DMS 273 treated with DMSO at 0.1 percent for 48 hours (cell line): ENCODE measurements at places on chromosomes 2 and 18.

DNA sequence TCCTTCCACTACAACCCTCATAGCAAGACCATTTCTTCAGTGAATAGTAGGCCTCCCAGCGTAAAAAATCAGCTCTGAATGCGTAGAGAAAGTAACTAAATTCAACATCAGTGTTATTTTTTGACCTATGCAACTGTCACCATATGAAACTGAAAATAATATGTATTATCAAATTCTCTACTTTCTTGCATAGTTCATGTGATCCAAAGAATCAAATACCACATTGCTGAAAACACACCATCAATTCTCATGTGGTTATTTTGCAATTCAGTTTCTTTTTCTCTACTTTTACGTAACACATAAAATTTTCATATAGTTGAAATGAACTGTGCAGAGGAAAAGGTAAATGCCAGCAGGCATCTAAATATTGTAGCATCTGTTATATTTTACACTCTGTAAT, 208.5 kb upstream of the SPOPL start:
- DNase-seq = no peak

DNA sequence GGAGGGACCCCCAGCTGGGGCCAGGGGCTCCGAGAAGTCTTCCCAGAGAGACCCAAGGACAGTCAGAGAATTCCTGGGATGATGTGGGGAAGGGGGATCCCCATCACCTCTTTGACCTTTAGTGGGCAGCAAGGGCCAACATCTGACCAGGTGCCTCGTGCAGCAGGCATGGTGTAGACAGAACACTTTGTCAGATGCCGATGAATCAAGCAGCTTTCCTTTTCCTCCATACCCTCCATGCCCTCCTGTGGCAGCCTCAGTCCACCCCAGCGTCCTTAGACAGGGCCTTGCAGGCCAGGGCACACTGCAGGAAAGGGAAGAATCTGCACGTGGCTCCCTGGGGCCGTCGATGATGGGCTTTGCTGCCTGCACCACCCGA, 26.3 kb downstream of the GPR55 start:
- DNase-seq = no peak

GRCh38 chr18:78622251-78622906, 357.2 kb upstream of the SALL3 start:
- no peak for DNase-seq

DNA sequence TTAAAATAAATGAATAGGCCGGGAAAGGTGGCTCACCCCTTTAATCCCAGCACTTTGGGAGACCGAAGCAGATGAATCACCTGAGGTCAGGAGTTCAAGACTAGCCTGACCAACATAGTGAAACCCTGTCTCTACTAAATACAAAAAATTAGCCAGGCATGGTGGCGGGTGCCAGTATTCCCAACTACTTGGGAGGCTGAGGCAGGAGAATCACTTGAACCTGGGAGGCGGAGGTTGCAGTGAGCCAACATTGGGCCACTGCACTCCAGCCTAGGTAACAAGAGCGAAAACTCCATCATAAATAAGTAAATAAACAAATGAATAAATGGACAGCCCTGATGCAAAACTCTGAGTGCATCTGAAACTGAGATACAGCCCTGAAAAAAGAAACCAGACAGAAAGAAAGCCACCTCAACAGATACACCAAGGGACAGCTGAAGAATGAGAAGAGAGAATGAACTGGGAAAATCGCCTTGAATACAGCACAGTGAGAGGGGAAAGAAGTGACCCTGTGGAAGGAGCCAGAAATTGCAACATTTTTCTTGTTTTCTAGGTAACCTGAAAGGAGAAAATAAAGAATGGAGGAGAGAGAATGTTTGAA, 64.4 kb downstream of the TRABD2A start:
- DNase-seq = no peak

DNA sequence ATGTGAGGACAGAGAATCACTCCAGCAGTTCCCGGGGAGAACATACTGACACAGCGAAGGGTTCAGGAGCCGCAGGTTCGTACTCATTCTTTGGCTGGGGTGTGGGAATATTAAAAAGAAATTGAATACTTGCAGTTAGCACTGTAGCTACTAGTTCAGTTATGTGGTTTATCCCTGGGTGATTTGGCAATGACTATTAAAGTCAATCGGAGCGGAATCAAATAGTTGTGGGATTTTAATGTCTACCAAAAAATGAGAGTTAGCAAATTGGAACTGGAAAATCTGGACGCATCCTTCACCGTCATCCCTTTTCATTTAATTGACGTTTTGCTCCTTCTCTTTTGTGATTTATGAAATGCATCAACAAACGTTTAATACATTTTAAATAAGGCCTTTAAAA, 50.8 kb downstream of the GBX2 start:
- no peak for DNase-seq

DNA sequence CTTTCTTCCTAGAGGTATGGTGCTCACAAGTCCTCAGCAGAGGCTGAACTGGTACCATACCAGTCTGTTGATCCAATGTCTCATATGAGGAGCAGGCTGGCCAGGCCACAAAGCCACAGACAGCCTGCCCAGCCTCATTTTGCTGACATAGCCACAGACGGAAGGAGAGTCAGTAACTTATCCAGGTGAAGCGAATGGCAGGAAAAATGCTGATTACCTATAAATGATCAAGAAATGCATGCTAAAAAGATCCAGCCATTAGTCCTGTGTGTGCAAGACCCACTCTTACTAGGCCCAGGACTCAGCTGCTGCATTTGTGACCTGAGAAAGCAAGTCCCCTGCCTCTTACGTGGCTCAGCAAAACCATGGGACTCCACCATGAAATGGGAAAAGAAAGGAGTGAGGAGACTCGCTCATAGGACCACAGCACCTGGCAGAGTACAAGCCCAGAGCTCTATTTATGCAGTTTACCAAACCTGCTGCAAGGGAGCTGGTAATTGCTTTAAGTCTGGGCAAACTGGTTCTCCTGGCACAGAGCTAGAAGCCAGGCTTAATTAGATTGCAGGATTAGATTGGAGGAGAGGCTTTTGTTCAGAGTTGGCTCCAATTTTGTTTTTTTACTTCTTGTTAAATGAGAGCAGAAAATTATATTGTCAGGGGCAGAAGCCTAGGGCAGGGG, 19.0 kb downstream of the RHOB start:
- DNase-seq = peak; percentile 25

DNA sequence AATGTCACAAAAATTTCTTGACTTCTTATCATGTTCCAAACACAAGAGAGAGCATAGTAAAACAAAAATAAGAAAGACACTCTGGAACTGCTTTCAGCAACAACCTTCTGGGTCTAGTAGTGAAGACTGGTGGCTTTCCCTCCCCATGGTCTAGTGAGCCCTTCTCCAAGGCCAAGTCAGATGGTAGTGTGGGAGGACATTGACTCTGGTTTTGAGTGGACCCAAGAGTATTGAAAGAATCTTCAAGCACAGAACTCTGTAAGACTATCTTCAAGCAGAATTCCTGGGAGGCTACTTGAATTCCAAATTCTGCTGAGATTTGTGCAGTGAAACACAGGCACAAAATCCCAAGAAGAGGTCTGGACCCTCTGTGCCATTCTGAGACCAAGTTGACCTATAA, 21.1 kb downstream of the ANTXR1 start:
- no peak for DNase-seq

GRCh38 chr2:142863485-142863961, 13.9 kb upstream of the KYNU start:
- DNase-seq = no peak

DNA sequence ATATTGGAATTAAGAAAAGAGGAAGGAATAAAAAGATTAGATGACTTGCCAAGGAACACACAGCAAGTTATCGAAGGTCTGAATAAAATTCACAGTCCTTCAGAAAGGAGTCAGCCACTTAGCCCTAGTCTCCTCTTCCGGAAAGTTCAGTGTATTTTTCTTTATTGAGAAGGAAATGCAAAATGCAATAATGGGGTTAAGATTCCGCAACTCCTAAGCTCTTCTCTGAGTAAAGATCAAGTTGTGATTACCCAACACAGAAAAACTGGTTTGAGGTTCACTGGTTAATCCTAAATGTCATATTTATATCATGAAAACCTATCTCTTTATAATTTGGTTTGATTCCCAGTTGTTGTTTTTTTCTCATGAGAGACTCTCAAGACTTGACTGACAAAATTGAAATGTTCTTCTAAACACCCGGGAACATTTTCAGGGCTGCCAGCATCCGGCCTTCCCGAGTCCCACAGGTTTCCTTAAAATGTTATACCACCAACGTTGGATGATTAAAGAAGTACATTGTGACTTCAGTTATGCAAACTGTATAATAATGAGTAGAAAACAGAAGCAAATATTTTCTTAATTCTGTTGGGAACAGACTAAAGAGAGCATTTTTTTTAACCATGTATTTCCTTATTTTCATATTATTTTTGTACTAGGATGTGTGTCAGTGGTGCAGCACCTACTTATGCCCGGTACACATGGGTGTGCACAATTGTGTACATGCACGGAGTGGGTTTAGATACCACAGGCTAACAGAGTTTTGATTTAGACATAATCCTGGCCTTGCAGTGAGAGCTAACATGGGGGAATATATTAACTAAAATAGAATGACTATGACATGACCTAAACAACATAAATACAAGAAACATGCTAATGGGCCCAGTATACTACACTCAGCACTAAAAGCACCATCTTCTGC, 100.2 kb downstream of the STK39 start:
- no peak for DNase-seq

DNA sequence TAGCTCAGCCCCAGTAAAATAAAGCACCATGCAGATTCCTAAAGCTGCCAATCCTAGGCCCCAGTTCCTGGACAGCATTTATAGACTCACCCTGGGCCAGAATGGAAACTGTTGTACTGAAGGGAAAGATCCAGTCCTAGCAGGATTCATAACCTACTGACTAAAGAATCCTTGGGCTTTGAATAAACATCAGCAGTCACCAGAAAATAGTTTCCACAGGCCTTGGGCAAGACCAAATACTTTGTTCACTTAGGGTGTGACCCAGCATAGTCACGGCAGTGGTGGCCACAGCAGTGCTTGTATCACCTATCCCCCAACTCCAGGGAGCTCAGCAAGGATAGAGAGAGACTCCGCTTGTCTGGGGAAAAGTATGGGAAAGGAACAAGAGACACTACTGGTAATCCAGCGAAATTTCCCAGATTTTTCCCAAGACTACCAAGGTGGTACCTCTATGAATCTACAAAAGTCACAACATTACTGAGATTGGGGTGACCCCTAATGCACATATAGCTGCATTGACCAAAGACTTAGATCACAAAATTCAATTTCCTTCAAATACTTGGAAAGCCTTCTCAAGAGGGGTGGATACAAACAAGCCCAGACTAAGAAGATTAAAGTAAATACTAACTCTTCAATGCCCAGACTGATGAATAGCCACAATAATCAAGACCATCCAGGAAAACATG, 748.1 kb upstream of the LRATD1 start:
- DNase-seq = no peak

- DNase-seq = no peak
Measured at GRCh38 chr2:71926876-71927756, 220.5 kb downstream of the CYP26B1 start.

GRCh38 chr2:207288628-207289027, 122.9 kb upstream of the KLF7 start:
- no peak for DNase-seq

- no peak for DNase-seq
Measured at GRCh38 chr2:28624793-28625701, 126.6 kb upstream of the PPP1CB start.

- DNase-seq = no peak
Measured at GRCh38 chr2:145186303-145186702, 666.4 kb upstream of the ZEB2 start.

GRCh38 chr2:1860931-1861330, 116.6 kb upstream of the PXDN start:
- no peak for DNase-seq

- DNase-seq = no peak
Measured at GRCh38 chr18:42530276-42530675, 575.2 kb downstream of the PIK3C3 start.

GRCh38 chr2:135043345-135043744, 3.9 kb downstream of the MAP3K19 start:
- no peak for DNase-seq

GRCh38 chr2:99948010-99948409, 194.4 kb downstream of the AFF3 start:
- no peak for DNase-seq

GRCh38 chr18:62196079-62196478, 9.0 kb downstream of the RELCH start:
- no peak for DNase-seq

- no peak for DNase-seq
Measured at GRCh38 chr2:89833116-89833779, 1141.8 kb downstream of the RPIA start.

DNA sequence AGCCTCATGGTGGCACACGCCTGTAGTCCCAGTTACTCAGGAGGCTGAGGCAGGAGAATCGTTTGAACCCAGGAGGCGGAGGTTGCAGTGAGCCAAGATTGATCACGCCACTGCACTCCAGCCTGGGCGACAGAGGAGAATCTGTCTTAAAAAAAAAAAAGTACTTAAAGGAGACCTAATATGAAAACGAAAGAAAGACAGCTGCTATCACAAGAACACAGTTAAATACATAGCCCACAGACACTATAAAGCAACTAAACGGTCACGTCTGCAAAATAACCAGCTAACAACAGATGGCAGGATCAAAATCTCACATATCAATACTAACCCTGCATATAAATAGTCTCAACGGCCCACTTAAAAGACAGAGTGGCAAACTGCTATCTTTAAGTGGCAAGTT, 43.9 kb upstream of the TACR1 start:
- peak; percentile 11 for DNase-seq

DNA sequence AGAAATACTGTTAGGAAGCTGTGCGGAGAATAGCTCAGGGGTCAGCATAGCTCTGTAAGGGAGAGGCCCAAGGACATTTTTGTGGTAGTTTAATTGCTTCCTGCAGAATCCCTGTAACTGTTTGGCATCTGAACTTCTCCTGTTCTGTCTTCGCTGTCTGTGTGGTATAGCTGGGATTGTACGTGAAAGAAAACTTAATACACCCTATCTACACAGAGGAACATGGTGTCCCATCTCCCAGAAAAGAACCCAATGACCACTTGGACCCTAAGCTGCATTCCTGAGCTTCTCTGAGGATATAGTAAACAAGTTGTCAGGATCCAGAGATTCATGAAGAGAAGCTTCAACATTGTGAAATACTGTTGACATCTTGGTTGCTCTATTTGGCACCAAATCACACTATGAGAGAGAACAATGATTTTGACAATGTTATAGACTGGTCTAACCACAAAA, 81.3 kb downstream of the CDC42EP3 start:
- no peak for DNase-seq
